ENCODE measurements at places on chromosomes 1 and 21.

DNA sequence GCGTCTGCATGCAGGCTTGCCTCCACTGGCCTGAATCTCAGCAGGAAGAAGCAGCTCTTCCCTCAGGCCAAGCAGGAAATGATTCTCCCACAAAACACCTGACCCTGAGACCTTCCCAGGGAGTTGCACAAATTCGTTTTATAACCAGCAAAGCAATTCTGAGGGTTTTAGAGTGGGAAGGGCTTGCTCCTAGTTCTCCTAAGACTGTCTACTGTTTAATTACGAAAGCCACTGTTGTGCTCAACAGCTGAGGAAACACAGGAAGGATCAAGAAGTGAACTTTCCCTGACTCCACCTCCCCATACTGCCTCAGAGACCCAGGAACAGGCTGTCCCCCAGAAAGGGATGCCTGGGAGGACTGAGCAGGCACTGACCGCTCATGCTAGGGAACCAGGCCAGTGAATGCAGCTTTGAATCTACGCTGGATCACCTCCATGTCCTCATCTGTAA is 37.0 kb upstream of the PUM1 start:
- DNase-seq: peak; percentile 53

GRCh38 chr1:230086151-230086550 is 19.1 kb downstream of the GALNT2 start:
- no peak for DNase-seq

GRCh38 chr1:154628121-154628405 is 20.1 kb upstream of the ADAR start:
- no peak for DNase-seq

GRCh38 chr21:41016472-41016871 is 151.5 kb upstream of the BACE2 start:
- DNase-seq: no peak

- no peak for DNase-seq
Measured at GRCh38 chr1:55317673-55318072, 102.5 kb upstream of the USP24 start.

DNA sequence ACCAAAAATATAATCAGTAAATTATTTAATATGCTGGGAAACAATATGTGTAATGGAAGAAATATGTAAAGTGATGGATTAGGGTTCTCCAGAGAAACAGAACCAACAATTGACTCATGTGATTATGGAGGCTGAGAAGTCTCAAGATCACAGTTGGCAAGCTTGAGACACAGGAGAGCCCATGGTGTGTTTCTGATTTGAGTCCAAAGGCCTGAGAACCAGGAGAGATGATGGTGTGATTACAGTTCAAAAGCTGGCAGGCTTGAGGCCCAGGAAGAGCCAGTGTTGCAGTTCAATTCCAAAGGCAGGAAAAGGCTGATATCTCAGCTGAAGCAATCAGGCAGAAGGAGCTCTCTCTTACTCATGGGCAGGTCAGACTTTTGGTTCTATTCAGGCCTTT is 138.8 kb upstream of the NBPF11 start:
- no peak for DNase-seq

DNA sequence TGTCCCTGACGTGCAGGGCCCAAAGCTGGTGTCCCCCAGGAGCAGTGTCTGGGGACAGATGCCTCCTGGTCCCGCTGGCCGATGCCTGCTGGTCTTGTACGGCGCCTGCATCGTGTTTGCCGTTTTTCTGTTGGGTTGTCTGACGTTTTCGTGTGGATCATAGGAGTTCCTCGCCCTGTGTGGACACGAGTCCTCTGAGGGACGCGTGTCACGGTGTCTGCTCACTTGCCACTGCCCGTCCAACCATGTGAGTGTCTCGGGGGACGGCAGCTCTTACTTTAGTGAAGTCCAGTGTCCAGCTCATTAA is 7.4 kb downstream of the MIB2 start:
- DNase-seq: no peak
